ENCODE measurements at places on chromosomes 4 and X.
A peak's percentile ranks its signal among the peaks of the same experiment; 100 is the strongest.

DNA sequence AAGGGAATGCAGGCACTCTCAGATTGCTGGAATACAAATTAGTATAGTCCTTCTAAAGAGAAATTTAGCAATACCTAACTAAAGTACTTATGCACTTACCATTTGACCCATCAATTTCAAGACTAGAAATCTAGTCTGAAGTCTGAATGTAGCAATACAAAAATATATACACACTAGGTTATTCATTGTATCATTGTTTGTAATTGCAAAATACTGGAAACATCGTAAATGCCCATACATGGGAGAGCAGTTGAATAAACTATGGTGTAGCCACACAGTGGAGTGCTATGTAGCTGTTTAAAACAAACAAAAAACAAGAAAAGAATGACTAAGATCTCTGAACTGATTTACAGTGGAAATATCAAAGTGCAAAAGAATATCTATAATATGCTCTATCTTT, 346.4 kb downstream of the ZNF674 start:
- DNase-seq = no peak

DNA sequence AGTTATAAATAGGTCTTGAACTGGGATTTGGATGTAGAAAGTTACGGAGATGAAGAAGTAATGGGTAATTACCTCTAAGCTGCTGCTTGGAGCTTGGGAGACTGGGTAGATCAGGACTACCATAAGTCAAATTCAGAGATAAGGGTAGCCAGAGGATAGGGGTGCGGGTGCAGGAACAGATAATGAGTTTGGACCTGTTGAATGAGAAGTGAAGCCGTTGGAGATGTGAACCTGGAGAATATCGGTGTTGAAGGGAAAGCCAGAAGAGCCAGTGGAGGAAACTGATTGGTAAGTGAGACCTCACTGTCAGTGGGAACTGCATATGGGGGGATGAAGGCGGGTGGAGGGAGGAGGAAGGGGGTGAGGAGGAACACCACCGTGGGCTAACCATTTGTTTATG, 618 bp upstream of the FOXO4 start:
- DNase-seq = no peak

DNA sequence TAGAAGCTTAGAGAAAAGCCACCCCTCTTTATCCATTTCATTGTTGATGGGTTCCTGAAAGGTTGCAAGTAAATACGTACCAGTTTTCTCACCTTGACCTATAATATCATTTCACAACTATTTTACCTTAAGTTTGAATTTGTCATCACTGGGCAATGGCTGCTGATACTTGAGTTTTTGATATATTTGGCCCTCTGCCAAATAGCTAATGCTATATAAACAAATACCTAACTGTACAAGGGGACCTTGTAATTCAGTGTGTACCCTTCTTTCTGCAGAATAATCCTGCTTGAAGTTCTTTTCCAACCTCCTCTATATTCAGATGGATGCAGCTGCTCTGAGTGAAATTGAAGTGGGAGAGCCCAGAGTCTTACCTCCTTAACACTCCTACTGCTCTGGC, 19.0 kb upstream of the GLUD2 start:
- DNase-seq = no peak

GRCh38 chr4:184932343-184932742, 85.9 kb upstream of the HELT start:
- no peak for DNase-seq

- DNase-seq = no peak
Measured at GRCh38 chr4:33831442-33832066, 2412.8 kb downstream of the ARAP2 start.

DNA sequence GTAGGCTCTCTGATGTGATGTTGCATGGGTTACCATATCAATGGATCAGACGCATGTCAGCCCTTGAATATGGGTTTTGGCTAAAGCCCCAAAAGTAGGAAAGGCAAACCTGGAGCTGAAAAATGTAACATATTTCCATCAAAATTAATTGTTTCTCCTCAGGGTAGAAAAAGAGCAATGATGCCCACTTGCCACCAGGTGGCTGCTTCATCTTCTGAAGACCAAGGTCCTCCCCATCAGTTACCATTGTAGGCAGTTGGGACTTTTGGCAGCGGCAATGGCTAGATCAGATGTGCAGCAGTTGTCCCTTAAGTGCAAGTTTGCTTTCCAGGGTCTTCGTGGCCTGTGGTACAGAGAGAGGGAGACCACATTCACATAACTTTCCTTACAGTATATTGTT, 118.2 kb downstream of the NAF1 start:
- no peak for DNase-seq

- DNase-seq = no peak
Measured at GRCh38 chr4:76841026-76841425, 56.9 kb downstream of the SOWAHB start.

GRCh38 chrX:153709726-153710674, 14.2 kb downstream of the BCAP31 start:
- DNase-seq = no peak

DNA sequence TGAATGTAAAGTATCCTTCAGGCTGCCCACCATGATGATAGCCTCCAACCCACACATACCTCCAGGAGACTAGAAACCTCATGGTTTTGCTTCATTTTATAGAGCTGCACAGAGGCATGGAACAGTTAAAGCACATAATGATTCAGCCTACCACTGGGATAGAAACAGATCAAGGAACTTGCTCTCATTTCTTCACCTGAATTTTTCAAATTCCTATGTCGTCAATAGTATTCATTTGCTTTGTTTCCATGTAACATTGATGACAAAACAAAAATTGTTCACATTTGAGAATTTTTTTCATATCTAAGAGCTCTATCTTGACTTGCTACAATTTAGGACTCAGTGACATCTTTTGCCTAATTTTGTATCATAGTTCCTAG, 51.5 kb upstream of the ATOH1 start:
- DNase-seq = no peak

DNA sequence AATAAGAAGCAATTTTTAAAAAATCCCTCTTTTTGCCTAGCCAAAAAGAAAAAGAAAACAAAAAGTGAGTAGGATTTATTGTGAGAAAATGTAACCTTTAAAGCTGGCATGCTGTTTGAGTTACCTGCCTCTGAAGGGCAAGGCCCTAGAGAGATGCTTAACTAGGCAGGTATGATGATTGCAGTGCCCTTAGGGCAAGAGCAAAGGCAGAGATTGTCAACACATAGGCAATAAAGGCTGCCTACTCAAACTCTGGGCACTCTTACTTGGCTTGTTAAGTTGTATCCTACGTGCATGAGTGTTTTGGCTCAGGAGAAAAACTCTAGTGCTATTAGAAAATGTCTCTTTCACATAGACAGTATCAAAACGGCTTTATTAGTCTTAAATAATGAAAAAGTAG, 306.0 kb downstream of the RPA4 start:
- DNase-seq = no peak

DNA sequence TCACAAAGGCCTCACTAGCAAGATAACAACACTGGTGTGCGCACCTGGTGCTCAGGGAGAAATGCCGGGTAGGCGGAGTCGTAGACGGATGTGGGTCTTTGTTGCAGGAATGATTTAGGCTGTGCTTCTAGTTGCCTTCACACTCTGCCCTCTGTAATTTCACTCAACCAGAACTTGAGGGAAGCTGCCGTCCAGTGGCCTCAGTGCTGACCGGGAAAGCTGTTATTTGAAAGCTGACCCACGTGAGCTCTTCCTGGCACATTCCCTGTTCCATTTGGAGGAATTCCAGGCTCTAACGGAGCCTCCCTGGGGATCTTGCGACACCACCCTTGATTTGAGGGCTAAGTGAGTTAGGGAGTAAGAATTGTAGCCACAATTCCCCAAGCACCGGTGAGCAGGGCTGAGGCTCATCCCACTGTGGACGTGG, 15.9 kb downstream of the SH3TC1 start:
- DNase-seq = no peak

- DNase-seq = peak; percentile 68
Measured at GRCh38 chr4:7295911-7296660, 103.7 kb downstream of the SORCS2 start.

DNA sequence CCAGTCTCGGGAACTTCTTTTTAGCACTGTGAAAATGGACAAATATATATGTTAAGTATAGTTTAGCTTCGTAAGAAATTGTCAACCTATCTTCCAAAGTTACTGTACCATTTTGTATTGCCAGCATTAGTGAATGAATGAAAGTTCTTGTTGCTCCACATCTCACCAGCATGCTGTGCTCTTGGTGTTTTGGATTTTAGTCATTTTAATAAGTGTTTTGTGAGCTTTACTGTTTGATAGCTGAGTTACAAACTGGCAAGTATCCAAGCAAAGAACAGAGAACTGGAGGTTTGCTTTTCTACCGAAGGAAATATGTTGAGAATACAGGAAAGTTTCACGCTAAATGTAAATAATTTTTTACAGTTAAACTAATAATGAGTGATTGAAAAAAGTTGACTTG, 33.0 kb downstream of the SNCA start:
- no peak for DNase-seq

DNA sequence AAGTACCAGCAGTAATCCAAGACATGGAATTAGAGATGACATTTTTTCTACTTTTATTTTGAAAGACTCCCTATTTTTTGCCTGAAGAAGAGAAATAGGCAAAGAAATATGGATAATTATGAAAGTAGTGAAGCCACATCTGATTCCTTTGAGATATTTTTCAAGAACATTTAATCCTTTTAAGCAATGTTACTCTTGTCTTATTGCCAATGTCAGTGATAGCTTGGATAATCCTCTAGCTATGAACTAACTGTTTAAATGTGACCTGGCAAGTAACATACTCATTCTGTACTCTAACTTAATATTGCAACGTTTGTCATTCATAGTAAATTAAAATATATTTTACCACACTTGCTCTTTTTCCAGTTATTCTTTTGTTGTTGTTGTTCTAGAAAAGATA, 181.3 kb downstream of the VEGFC start:
- no peak for DNase-seq

GRCh38 chrX:106246511-106246910, 78.4 kb downstream of the PWWP3B start:
- no peak for DNase-seq

- DNase-seq = no peak
Measured at GRCh38 chrX:69808375-69808774, 192.5 kb downstream of the EDA start.

DNA sequence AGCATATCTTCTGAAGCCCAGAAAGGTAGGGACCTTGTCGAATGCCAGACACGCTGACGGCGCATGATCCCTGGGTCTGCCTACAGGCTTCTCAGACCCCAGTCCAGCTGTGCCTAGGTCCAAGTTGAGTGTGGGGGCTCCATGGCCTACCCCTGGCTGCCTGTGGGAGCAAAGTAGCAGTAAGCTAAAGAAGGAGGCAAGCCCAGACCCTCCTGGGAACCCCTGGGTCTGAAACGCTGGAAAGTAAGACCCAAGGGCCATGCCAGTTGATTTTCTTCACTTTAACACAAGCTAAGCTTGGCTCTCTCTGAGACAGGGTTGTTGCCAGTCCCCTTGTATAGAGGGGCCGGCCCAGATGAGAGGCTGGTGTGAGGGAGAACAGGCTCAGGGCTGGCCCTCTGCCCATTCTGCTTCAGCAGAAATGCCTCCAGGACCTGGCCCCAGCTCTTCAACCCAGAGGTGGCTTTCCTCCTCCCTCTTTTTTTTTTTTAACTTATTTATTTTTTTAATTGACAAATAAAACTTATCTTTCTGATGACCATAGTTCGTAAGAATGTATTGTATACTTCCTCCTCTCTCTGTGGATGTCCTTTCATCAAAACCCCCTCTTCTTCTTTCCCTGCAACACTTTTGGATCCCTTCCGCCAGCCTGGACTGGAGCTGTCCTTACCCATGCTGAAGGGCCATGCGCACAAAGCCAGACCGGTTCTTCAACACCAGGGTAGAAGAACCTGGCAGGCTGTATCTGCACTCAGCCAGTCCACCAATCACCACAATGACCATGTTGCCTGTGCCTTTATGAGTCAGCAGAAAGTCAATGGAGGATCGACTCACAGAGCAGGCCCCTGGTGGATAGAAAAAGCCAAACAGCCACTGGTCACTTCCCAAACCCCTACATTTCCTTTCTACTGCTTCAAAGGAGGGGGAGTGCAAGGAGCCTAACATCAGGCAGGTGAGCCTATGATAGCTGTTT, 7.1 kb downstream of the AWAT2 start:
- DNase-seq = no peak
